CD4-positive, alpha-beta T cell treated with Interleukin-6 for 4 hours (primary cell): ENCODE measurements at places on chromosomes 6 and 20.

DNA sequence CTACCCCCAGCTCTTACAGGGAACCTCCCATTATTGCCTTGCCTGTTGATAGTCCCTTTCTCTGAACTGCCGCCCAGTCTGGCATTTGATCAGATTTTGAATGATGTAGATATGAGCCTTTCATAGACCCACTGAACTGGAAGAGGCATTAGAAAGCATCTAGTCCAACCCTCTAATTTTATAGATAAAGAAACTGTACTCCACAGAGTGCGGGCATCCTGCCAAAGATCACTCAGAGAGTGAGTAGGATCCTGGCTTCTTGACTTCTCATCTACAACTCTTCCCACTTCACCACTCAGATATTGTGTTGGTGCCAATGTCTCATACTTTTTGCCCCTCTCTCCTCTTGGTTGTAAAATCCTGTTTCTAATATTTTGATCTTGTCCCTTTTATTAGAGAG, 179.2 kb upstream of the BMP2 start:
- DNase-seq = no peak

GRCh38 chr6:163387317-163387716, 27.2 kb upstream of the QKI start:
- no peak for DNase-seq

GRCh38 chr6:166420351-166420750, 37.6 kb upstream of the MPC1 start:
- no peak for DNase-seq

DNA sequence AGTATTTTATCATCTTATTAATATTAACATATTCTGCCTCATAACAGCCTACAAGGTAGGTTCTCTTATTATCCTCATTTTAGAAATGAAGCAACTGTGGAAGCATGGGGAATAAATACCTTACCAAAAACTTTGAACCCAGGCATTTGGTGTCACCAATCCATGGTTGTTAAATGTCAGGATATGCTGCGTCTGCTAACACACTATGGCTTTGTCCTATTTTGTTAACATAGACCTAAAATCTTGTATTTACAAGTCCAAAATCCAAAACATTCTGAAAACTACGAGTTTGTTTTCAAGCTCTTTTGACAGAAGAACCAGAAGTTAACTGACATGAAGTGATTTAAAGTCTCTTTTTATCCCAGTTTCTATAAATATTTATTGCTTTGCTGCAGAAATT, 53.4 kb downstream of the BMP5 start:
- no peak for DNase-seq

DNA sequence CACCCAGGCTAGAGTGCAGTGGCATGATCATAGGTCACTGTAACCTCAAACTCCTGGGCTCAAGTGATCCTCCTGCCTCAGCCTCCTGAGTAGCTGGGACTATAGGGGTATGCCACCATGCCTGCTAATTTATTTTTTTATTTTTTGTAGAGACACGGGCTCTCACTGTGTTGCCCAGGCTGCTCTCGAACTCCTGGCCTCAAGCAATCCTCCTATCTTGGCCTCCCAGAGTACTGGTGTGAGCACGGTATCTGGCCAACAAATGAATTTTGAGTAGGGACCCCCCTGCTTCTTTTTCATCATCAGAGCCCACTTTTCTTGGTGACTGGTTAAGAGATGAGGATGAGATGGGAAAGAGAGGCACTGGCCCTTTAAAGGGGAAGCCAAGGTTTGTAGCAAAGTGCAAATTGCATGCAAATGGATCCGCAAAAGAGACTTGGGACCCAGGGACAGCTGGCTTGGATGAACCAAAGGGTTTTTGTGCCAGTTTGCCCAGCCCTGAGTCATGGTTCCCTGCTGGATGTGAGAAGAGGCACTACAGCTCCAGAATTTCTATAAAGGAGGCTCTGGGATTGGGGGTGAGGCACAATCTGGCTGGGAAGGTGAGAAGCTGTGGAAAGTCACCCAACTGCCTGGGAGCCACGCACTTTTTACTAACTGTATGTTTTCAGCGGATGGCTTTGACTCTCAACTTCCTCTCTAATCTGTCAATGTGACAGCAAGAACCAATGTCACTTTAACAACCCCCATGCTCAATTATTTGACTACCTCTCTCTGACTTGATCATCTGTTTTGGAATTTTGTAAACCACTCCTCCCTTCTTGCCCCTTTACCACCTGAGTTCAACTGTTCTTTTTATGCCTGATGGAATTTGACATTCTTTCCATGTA, 58.7 kb upstream of the RNF24 start:
- no peak for DNase-seq

DNA sequence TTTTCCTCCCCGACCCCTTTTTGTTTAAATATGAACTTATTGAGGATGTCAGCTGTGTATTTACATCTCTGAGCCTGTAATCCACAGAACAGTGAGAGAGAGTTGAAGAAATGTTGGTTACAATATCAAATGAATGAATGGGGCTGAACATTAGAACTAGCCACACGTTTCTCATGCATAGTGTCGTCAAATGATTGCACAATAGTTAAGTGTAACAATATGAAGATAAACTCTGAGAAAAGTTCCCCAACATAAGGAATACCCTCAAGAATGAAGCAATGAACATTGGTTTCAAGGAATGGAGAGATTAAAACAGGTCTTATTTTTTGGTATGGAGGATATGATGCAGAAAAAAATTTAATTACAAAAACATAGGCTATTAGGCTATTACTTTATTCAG, 100.5 kb upstream of the DTNBP1 start:
- DNase-seq = no peak

GRCh38 chr6:158573542-158573931, 13.6 kb downstream of the TMEM181 start:
- no peak for DNase-seq

- no peak for DNase-seq
Observed at GRCh38 chr6:116087437-116088027, 13.1 kb upstream of the NT5DC1 start.

- no peak for DNase-seq
Observed at GRCh38 chr6:36727505-36728021, 29.9 kb downstream of the RAB44 start.

DNA sequence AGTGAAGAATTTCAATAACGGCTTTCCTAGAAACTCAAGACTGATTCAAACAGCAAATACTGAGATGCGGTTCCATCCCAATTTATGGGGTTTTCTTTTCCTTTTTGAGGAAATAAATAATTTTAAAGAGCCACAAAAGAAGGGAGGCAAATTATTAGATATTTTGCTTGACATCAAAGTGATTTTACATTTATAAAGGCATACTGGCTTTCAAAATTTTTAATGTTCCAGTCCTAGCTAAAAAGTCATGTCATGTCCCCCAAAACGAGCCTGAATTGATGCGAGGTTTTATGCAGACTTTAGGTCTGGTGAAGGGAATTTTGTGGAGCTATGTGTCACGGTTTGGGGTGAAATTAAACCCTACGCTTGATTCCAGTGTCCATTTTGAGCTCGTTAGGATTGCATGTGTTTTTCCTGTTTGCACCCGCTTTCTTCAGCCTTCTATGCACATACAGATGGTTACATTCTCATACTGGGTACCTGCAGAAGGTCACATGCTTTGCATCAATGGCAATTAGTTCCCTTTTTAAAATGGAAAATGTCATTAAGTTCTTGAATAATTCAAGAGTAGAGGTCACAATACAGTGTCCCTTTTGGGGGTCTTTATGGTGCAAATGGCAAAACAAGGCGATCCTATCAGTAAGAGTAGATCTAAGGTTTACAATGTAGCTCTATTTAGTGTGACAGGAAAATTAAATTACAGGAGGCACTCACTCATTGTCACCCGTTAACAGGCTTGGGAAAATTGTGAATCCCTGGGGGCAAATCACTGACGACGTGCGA, 17.3 kb downstream of the FOXA2 start:
- DNase-seq = no peak

GRCh38 chr6:91487696-91488392, 901.0 kb upstream of the MAP3K7 start:
- DNase-seq = no peak

DNA sequence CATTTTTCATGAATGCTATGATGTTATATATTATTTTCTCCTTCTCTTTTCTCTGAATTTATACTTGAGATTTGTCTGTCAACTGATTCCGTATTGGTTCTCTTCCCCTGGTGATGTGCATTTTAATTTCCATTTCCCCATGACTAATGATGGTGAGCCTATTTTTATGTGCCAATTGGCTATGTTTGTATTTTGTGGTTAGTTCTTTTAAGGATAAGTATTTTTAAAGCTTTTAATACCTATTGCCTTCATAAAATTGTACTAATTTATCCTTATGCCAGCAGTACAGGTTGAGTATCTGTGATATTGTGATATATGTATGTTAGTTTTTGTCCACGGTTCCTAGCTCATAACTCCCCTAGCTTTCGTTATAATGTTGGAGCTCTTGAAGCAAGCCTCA, 2.8 kb downstream of the POLH start:
- DNase-seq = no peak

DNA sequence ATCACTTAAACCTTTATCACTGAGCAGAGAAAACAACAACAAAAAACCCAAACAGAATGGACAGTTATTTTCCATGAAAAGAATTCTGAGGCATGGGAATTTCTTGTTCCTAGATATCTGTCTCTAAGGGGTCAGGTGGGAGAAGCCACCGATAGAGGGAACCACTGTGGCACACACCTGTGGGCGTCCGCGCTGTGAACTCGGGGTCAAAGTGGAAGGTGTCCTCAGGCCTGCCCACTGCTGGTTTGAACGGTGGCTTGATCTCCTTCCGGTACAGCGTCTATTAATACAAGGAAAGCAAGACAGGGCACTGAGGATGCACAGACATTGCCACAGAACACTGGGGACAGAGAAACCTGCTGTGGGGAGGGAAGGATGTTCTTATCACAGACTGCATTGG, 76.5 kb upstream of the MPC1 start:
- DNase-seq = no peak

GRCh38 chr6:26431258-26432172, 8.8 kb upstream of the BTN3A3 start:
- DNase-seq = no peak

DNA sequence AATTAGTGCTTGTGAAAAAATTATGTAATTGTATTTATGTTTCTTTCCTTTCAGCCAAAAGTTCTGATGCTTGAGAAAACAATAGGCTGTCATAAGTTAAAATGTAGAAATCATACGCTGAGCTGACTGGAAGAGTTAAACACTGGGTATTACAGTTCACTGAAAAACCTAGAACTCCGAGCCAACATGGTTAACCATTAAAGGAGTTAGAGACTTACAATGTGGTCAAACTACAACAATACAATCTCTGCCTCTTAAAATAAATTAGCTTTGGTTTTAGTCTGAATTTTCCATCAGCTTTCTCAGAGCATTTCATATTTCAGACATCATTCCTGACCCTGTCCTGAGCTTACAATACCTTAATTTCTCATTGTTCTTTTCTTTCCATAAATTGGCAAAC, 91.0 kb downstream of the COL12A1 start:
- DNase-seq = no peak

- no peak for DNase-seq
Observed at GRCh38 chr20:15807271-15807670, 766.0 kb downstream of the KIF16B start.

GRCh38 chr20:63886054-63886419, 8.9 kb upstream of the DNAJC5 start:
- DNase-seq = no peak

DNA sequence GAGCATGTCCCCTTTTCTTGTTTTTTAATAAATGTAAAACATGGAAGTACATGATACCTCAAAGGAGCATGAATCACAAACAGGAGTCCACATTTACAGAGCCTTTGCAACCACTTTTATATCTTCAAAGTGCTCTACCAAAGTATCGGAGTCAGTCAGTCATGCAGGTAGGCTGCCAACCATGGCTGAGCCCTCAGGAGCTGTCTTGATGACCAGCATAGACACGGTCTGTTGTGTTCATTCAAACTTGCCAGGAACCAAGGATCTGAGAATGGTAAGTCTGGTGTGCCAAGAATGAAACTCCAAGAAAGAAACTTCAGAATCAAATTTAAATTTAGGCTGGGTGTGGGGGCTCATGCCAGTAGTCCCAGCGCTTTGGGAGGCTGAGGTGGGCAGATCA, 111.5 kb downstream of the SLC16A10 start:
- no peak for DNase-seq

- DNase-seq = no peak
Observed at GRCh38 chr6:43426928-43427405, 374 bp upstream of the ABCC10 start.

- DNase-seq = no peak
Observed at GRCh38 chr20:63781181-63781580, 41.6 kb downstream of the SLC2A4RG start.

- no peak for DNase-seq
Observed at GRCh38 chr20:13265941-13266340, 44.9 kb downstream of the ISM1 start.

GRCh38 chr6:37489697-37490336, 9.9 kb downstream of the CCDC167 start:
- DNase-seq = peak; percentile 61

DNA sequence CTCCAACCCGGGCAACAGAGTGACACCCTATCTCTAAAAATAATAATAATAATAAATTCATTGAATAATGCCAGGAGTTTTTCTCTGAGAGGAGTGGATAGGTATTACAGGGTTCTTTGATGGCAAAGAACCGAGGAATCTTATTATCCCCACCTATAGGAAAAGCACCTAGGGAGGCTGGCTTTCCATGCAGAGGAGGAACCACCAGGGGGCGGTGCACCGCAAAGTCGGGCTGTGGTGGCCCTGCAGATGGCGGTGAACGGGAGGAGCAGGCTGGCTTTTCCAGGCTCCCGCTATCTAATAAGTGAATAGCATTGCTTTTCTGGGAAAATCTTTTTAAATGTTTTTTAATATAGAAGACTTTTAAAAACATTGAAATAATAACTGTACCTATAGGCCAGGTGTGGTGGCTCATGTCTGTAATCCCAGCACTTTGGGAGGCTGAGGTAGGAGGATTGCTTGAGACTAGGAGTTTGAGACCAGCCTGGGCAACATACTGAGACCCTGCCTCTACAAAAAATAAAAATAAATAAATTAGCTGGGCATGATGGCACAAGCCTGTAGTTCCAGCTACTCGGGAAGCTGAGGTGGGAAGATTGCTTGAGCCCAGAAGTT, 864.2 kb downstream of the KIF16B start:
- DNase-seq = peak; percentile 16

DNA sequence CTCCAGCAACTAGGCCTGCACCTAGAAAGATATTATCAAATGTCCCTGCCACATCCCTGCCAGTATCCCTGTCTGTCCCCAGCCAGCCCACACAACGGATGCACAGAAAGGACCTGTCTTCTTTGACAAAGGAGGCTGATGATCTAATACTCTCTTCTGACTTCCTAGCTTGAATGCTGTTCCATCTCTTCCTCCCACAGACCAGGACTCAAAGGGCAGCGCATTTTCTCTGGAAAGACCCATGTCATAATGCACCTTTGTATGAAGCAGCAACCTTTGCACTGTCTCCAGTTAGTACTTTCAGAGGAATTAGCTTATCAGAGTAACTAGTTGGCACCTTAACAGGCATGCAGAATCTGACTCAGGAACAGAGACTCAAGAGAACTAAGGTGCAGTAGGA, 53.3 kb upstream of the TAF8 start:
- no peak for DNase-seq

DNA sequence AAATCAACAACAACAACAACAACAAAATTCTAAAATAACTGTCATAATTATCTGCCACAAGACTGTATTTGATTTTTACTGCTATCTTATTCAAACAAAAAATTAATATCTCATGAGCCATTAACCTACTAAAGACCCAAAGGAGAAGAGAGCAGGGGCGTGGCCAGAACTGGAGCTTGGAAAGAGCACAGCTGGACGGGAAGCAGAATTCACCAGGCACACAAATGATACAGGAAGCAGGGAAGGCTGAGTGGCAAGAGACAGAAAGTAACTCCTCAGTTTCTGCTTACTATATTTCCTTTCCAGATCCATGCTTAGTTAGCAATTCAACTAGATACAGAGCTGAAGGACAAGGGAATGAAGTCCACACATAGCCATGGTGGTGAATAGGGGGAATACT, 54.4 kb downstream of the FKBP5 start:
- no peak for DNase-seq
